T-helper 17 cell (primary cell): ENCODE measurements at places on chromosomes 11 and 22.

DNA sequence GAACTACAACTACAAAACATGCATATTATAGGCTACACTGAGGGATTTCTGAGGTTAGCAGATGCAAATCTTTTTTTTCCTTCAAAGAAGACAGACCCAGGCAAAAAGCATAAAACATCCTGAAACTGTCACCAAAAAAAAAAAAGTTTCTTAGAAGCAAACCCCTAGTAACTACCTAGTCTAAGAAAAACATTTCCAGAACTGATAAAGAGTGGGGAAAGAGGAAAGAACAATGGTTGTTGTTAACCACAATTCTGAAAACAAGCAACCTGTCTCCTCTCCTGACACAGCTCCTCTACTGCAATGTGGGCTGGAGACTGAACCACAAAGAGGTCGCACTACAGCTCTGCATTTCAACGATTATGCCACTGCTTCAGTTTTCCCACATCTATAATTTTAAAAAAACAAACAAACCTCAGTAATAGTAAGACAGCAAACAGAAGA lies 15.0 kb downstream of the DENND5A start:
- peak overlapping the region; percentile 77 for H3K27ac ChIP-seq
- H3K36me3 ChIP-seq: no peaks in the 10 kb centered on the region
- H3K27me3 ChIP-seq: no peaks in the 10 kb centered on the region
- H3K4me3 ChIP-seq: peak overlapping the region; percentile 74

GRCh38 chr11:61332281-61332796 lies 566 bp downstream of the DDB1 start:
- H3K27ac ChIP-seq: peak overlapping the region; percentile 98
- H3K4me1 ChIP-seq: peaks cover 45% of the 10 kb centered on the region
- peaks cover 7% of the 10 kb centered on the region for H3K36me3 ChIP-seq
- no peaks in the 10 kb centered on the region for H3K27me3 ChIP-seq
- H3K4me3 ChIP-seq: peak overlapping the region; percentile 94
- no peak for DNase-seq

- H3K36me3 ChIP-seq: peaks cover 15% of the 10 kb centered on the region
- H3K4me1 ChIP-seq: peaks cover 13% of the 10 kb centered on the region
- H3K27ac ChIP-seq: peak overlapping the region; percentile 81
- H3K27me3 ChIP-seq: no peaks in the 10 kb centered on the region
- H3K4me3 ChIP-seq: no peak overlapping the region
Measured at GRCh38 chr11:78219493-78220217, 30.9 kb downstream of the USP35 start.

GRCh38 chr11:73578592-73579185 lies 19.2 kb downstream of the FAM168A start:
- no peak overlapping the region for H3K27ac ChIP-seq
- H3K4me1 ChIP-seq: peaks cover 18% of the 10 kb centered on the region
- H3K27me3 ChIP-seq: no peaks in the 10 kb centered on the region
- H3K36me3 ChIP-seq: peaks cover 6% of the 10 kb centered on the region
- H3K4me3 ChIP-seq: no peak overlapping the region

- H3K4me1 ChIP-seq: peaks cover 10% of the 10 kb centered on the region
- peaks cover 11% of the 10 kb centered on the region for H3K36me3 ChIP-seq
- DNase-seq: no peak
- H3K27me3 ChIP-seq: no peaks in the 10 kb centered on the region
- H3K27ac ChIP-seq: peak overlapping the region; percentile 11
Measured at GRCh38 chr11:108084811-108085210, 36.6 kb upstream of the ACAT1 start.

GRCh38 chr11:116791002-116791812 lies 472 bp downstream of the APOA5 start:
- H3K27ac ChIP-seq: peak overlapping the region; percentile 21
- peaks cover 2% of the 10 kb centered on the region for H3K36me3 ChIP-seq
- H3K4me3 ChIP-seq: no peak overlapping the region
- peaks cover 31% of the 10 kb centered on the region for H3K4me1 ChIP-seq
- H3K27me3 ChIP-seq: no peaks in the 10 kb centered on the region
- DNase-seq: peak; percentile 71

DNA sequence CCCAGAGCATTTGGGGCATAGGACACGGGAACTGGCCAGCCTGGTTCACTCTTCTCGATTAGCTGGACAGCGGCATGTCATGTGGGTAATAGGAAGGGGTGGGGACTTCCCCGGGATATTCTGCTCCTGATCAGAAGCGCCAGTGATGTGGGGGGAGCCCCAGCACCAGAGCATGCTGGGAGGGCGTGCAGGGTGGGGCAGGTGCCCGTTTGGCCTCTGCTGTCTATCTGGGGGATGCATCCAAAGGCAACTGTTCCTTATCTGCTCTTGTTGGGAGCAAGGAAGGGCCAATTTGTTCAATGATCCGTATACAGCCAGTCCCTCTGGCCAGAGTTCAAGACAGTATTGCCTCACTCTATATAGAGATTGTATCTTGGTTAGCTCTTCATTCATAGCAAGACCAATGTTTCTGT lies 43.6 kb downstream of the PPARA start:
- H3K27me3 ChIP-seq: no peaks in the 10 kb centered on the region
- no peak overlapping the region for H3K27ac ChIP-seq
- peaks cover 3% of the 10 kb centered on the region for H3K4me1 ChIP-seq
- H3K36me3 ChIP-seq: peaks cover 4% of the 10 kb centered on the region
- H3K4me3 ChIP-seq: no peak overlapping the region

DNA sequence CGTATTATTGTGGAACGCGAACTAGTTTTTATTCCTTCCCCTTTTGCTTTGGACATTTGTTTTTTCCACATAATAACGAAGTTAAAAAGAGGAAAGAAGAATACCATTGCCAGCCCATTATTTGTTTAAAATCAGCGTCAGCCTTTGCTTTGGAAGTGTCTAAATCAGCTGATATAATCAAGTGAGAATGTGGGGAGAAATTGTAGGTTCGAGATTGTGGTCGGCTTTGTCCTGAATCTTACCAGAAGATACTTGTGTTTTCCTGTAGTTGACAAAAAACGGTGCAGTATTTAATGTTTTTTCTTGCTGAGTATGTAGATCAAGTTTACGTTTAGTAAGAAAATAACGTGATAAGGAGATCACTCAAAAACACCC lies 935 bp downstream of the ZNF143 start:
- DNase-seq: no peak
- peaks cover 21% of the 10 kb centered on the region for H3K4me1 ChIP-seq
- H3K4me3 ChIP-seq: peak overlapping the region; percentile 96
- no peaks in the 10 kb centered on the region for H3K27me3 ChIP-seq
- H3K36me3 ChIP-seq: no peaks in the 10 kb centered on the region
- peak overlapping the region; percentile 99 for H3K27ac ChIP-seq

- H3K27ac ChIP-seq: no peak overlapping the region
- H3K27me3 ChIP-seq: no peaks in the 10 kb centered on the region
- H3K4me3 ChIP-seq: no peak overlapping the region
- DNase-seq: no peak
- peaks cover 3% of the 10 kb centered on the region for H3K4me1 ChIP-seq
Measured at GRCh38 chr22:24386937-24387471, 40.4 kb upstream of the ADORA2A start.

DNA sequence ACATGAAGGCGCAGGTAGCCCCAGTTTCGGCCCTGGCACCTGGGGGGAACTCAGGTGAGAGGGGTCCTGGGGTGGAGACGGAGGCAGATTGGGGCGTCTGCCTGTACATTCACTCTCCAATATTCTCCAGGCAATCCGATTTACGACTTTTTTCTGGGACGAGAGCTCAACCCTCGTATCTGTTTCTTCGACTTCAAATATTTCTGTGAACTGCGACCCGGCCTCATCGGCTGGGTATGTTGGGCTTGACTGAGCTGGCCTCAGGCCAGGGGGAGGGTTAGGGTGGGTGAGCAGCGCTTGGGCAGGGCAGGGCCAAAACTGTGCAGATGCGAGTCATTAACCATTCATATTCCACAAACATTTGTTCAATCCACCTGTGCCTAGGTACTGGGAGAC lies 1.7 kb downstream of the TM7SF2 start:
- no peaks in the 10 kb centered on the region for H3K36me3 ChIP-seq
- no peaks in the 10 kb centered on the region for H3K27me3 ChIP-seq
- H3K27ac ChIP-seq: peak overlapping the region; percentile 97
